ENCODE measurements at places on chromosomes 16 and 17. TPM values are rescaled to one million over a fixed set of nuclear protein-coding genes. Genes with fewer than 3 reads are reported as not detected.

Gene PRSS22
- 131 TPM for total RNA-seq

Gene CSH2
- not detected for total RNA-seq

Gene CD300A
- total RNA-seq: not detected

- DNase-seq: no peak
These were observed 29.6 kb downstream of the NMT1 start for GRCh38 chr17:45090711-45091110.

- DNase-seq: peak; percentile 46
These were observed 88.5 kb upstream of the TOB1 start for GRCh38 chr17:50954641-50955121.

All from Caco-2 (cell line).